ENCODE measurements at places on chromosomes 12 and 14.

GRCh38 chr14:99374964-99375363 lies 103.0 kb upstream of the BCL11B start:
- DNase-seq: no peak

DNA sequence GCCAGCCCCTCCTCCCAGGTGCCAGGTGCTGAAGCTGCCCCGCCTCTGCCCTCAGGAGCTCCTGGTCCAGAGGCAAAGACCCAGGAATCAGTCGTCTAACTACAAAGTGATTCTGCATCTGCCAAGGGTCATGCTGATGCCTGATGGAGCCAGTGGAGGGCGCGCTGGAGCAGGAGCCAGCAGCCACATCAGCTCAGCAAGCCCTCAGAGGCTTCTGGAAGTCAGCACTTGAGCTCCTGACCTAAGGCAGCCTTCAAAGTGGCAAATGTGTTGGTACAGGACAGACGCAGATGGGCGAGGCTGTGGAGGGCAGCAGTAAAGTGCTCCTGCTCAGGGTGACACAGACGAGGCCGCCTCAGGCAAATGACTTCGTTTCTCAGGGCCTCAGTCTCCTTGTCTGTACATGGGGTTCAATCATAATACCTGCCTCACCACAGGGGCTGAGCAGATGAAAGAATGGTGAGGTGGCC lies 10.9 kb downstream of the C12orf43 start:
- peak; percentile 62 for DNase-seq

GRCh38 chr12:48037267-48037915 lies 33.1 kb upstream of the COL2A1 start:
- no peak for DNase-seq

- DNase-seq: peak; percentile 47
These were observed 1.3 kb downstream of the PRPH start for GRCh38 chr12:49296034-49296835.

DNA sequence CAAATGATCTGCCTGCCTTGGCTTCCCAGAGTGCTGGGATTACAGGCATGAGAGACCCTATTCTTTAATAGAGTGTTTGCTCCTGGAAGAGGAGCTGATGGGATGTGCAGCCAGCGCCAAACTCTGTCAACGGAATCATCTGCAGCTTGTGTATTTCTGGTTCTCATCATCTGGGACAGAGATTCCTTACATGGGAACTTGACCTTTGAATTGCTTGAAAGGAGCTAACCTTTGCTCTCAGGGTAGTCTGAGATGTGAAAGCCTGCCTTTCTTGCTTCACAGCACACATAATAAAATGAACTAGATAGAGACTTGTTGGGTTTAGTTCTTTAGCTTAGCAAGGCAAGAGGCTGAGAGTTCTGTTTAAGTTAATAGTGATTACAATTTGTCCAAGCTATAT lies 120.0 kb downstream of the OTOGL start:
- no peak for DNase-seq

DNA sequence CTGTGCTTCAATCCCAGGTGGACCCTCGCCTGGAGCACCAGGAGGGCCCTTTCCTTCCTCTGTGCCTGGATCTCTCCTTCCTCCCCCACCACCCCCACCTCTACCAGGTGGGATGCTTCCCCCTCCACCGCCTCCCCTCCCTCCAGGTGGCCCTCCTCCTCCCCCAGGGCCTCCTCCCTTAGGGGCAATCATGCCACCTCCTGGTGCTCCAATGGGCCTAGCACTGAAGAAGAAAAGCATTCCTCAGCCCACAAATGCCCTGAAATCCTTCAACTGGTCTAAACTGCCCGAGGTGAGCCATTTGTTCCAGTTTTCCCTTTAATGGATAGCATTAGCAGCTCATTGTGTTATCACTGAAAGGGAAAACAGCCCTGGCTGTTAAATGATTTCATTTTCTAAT lies 134.0 kb downstream of the GPR135 start:
- no peak for DNase-seq

GRCh38 chr14:93535537-93535936 lies 104.8 kb downstream of the UNC79 start:
- peak; percentile 39 for DNase-seq

DNA sequence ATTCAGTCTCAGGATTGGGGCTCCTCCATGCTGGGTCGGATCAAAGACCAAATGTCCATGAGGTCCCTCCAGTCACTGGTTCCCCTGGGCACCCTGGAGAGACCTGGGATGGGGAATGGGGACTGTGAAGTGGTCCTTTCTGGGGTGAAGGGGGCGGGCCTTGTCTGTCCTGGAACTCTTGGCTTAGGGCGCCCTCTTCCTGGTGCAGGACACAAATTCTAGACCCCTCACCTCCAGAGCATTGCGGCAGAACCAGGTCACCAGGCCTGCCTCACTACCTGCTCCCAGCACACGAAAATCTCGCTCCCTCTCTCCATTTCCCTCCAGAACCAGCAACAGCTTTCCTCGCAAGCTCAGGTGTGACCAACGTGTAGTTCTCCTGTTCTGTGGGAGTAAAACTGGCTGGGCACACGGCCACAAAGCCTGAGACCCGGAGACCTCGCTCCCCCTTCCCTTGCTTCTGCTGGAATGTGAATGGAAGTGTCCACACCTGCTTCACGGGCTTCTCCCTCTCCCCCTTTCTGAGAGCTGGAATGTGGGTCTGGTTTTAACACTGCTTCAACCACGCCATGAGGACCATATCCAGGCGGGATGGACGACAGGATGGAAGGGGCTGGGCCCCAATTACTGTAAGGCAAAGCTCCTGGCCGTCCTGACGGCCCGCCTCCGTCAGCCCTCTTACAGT lies 112.7 kb downstream of the SCARB1 start:
- no peak for DNase-seq

DNA sequence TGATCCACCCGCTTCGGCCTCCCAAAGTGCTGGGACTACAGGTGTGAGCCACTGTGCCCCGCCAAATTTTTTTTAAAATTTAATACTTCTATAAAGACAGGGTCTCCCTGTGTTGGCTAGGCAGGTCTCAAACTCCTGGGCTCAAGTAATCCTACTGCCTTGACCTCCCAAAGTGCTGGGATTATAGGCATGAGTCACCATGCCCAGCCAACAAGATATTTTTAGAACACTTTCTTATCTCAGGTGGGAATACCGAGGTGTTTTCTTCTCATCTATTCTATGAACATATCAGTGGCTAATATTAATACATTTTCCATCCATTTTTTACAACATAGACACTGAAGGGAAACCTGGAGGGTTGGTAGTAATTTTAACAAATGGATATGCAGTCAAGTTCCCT lies 38.0 kb upstream of the DHRS4 start:
- no peak for DNase-seq

GRCh38 chr12:38903596-38903995 lies 1.8 kb downstream of the CPNE8 start:
- peak; percentile 40 for DNase-seq

DNA sequence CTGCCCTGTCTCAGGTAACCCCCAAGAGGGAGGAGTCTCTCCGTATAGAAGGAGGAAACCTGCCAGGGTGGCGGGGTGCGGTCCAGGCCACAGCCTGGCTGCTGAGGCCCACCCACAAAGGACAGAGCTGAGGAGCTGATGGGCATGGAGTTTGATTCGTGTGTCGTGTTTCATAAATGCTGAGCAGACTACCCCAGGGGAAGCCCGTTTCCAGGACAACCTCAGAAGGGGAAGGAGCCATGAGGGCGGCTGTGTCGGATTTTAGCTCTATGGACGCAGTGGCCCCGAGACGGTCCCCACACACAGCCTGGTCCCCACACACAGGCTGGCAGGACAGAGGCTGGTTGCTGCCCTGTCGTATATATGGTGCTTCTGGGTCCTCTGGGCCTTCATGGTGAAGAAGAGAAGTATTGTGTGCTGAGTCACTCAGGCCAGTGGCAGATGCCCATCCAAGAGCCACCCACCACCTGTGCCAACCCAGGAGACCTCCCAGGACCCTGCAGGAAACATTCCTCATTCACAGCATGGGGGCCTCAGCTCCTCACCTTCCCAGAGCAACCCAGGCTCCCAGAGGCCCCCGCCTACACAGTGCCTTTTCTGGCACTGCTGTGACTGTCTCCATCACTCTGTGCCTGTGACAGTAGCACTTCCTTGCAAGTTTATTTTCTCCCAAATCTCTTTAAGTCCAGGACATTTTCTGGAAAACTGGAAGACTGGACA lies 63.1 kb upstream of the RIN3 start:
- no peak for DNase-seq

DNA sequence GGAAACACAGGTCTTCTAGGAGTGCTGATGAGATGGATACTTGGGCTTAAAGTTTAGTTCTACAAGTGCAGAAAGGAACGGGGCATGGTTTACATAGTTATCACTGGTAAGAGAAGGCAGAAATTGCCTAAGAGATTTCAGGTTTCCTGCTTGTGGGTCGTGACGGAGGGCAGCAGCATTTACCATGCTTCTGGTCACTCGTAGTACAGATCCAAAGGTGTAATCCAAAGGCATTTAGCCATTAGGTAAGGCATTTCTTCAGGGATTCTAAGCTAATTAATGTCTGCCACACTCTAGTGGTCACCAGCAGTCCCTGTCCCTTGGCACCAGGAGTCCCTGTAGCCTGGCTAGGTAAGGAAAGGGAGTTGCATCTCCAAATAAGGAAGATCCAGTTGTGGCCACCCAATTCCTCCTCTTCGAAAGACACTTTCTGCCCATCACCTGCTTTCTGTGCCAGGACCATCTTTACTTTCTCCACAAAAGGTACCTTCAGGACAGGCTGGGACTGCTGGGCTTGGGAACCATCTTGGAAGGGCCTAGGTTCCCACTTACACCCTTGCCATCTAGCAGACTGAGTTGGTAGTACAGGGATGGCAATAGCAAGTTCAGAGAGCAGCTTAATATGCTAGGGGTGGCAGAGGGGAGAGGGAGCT lies 1.5 kb downstream of the GSTZ1 start:
- no peak for DNase-seq

DNA sequence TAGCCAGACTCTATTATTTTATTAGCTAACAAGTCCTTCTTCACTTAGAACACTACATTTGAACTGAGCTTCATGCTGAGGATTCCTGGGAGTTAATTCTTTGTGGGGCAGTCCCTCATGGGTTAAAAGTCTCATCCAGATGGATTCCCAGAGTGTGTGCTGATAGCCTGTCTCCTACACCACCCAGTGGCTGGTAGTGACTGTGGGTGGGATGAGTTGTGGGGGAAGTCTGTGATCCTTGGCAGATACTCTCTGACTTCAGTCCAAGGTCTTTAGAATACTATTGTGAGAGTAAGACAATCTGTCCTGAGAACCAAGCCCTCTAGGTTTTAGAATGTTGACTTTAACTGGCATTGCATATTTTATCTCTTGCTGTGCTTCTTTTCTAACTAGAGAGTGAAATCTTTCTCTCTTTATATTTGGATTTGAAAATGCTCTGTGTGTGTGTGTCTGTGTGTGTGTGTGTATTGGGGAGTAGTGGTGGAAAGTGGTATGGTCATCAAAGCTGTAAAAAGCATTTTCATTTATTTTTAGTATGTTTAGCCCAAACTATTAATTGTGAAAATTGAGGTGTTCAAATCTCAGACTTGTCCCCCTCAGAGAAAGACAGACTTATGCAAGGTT lies 37.3 kb downstream of the AKAP6 start:
- no peak for DNase-seq

DNA sequence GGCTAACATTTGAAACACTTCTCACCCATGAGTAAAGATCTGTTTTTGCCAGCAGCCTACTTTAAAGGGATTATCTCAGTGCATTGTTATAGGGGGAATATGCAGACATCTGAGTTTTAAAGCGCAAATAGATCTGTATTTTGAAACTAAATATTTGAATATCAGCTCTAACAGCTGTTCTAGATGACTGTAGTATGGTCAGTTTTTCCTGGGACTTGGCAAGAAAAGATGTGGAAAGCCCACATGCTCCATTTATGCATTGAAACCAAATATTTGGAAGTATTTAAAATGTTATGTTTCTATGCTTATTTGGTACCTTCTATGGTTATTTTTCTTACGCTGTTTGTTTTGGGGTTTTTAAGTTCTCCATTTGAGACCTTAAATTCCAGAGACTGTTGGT lies 41.7 kb downstream of the RIC8B start:
- DNase-seq: no peak

DNA sequence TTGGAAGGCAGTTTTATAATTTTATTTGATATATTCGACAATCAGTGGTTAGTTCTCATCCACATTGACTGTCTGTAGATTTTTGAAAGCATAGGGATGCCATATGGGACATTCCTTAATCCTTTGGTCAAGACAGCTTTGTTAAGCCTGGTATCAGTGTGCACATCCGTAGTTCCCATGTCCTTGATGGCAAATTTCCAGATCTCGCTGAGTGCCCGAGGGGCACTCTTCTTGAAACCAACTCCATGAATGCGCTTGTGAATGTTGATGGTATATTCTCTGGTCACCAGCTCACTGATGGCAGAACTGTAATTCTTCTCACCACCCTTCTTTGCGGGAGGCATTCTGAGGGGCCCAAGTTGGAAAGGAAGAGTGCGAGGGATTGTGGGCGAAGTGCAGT lies 6.1 kb upstream of the DENND5B start:
- DNase-seq: no peak

- DNase-seq: peak; percentile 89
These were observed 5.2 kb downstream of the TRAFD1 start for GRCh38 chr12:112130441-112130998.

GRCh38 chr12:115090783-115091182 lies 406.8 kb upstream of the TBX3 start:
- no peak for DNase-seq

GRCh38 chr12:92056290-92056689 lies 89.4 kb downstream of the BTG1 start:
- DNase-seq: no peak

DNA sequence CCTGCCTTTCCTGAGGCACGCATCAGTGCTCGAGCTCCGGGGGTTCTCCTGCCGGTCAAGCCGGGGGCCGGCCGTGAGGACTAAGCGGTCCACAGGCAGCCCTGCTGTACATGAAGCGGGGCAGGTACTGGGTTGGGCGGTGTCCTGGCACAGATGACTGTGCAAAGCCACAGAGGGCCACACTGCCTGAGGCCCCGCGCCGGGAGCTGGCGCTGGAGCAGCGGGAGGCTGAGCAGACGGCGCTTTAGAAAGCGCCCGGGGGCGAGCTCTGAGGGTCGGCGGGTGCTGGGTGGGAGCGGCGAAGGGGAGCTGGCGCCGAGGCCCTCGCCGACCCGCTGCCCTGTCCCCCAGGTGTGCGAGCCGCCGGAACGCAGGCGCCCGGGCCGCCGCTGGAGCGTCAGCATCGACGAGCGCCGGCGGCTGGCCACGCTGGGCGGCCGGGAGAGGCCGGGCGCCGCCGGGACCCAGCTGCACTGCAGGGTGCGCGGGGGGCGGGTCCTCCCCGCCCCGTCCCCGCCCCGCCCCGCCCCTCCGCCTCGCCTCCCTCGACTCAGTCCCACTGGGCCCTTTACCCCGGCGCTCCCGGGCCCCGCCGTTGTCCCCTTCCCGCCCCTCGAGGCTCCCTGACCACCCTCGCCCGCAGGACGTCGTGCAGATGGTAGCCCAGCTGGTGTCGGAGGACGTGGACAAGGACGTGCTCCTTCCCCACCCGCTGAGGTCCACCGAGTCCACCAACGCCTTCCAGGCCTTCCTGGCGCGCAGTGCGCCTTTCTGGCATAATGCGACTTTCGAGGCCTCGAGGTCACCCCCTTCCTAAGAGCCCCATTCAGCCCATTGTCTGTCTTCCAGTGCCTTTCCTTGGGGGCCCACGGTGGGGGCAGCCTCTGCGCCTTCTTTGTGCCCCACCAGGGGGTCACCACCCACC lies 8.3 kb upstream of the MTA1 start:
- peak; percentile 66 for DNase-seq

All from suppressor macrophage treated with lipopolysaccharide for 4 hours (primary cell).